ENCODE measurements at places on chromosomes 4 and X.

DNA sequence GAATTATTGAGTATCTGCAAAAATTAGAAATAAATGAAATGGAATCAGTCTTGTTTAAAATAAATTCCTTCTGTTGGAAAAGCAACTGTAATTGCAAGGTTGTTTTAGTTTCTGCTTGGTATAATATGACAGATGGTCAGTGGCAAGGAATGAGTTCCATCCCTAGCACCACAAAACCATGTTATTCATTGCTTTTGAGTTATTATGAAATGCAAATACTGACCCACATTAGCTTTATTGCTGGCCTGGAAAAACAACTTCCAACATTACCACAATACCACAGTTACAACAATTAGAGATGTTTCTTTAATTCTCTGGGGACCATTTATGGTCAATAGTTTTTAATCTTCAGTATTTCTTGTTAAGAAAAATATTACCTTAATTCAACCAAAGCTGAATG, 194.4 kb downstream of the TMA16 start:
- no peak for DNase-seq

GRCh38 chr4:125235971-125236370, 78.8 kb upstream of the FAT4 start:
- DNase-seq: no peak

DNA sequence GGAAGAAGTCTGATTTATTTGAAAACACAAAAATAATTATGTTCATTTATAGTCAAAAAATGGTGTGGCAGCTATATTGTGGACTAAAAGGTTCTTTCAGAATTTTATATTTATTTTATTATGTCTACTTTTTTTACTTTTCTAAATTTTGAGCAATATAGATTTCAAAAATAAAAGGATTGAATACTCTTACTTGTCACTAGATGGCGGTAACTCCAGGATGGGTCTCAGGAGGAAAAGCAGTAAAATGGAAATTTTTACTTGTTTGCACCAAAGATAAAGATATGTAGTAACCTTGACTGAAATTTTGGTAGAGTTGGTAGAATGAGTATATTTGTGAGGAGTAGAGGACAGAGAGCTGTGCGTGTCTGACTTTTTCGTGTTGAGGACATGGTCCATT, 14.5 kb upstream of the DACH2 start:
- no peak for DNase-seq

- no peak for DNase-seq
Observed at GRCh38 chrX:33784548-33784947, 347.6 kb downstream of the FAM47A start.

DNA sequence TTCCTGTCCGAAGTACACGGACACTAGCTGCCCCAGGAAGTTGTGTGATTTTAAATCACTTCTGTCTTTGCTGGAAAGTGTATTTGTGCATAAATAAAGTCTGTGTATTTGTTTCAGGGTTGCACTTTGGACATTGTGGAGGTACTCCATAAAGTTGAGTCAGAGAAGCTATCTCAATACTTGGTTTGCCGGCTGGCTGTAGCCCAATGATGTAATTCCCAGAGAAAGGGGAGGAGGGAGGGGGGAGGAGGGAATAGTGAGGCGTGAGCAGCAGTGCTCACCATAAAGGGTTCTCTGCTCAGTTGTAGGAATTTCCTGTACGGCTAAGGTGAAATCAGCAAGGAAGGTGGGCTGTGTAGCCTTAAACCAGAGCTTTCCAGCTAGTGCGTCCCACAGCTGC, 7.5 kb downstream of the APEX2 start:
- DNase-seq: peak; percentile 49

DNA sequence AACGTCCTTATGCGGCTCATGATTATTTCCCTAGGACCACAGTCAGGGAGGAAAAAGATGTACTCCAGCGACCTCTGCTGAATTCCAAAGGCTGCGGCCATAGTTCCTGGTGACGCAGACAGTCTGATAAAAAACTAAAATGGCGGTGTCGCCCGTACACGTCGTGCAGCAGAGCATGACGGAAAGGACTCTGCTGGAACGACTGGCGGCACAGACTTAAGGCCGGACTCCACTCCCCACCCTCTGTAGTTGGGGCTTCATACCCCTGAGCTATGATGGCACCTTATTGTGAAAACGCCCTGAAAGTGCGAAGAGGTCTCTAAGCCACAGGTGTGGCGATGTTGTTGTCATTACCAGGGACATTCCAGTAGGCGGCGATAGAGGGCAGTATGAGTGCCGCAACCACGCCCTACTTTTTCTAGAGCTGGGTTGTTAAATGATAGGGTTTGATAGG, 90.0 kb upstream of the EDA2R start:
- DNase-seq: peak; percentile 42

DNA sequence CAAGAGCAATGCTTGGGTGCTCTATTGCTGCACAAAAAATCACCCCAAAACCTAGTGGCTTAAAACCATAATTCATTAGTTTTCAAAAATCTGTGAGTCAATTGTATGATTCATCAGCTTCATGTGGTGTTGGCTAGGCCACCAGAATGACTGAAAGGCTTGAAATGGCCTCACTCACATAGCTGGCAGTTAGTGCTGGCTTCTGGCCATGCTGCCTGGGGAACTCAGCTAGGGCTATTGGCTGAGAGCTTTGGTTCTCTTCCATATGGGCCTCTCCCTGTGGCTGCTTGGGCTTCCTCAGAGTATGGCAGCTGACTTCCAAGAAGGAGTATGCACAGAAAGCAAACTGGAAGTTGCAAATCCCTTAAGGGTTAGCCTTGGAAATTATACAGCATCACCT, 3.1 kb upstream of the MTMR1 start:
- DNase-seq: no peak

DNA sequence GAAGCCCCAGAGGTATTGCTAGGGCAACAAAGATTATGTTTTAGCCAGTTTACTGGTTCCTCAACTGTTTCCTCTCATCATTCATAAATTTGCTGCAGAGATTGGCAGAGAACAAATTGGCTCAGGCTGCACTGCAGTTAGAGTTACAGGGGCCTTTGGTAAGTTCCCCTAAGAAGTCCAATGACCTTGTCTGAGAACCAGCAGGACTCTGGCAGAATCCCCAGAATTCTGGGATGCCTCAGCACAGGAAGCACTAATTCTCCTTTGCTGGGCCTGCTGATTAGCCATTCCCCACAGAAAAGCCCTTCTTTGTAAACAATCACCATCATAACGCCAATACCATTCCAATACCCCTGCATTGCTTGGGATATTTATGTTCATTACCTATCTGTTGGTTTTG, 151.3 kb downstream of the USP46 start:
- no peak for DNase-seq

GRCh38 chrX:132751063-132751690, 207.3 kb downstream of the HS6ST2 start:
- no peak for DNase-seq

GRCh38 chr4:80948141-80948540, 82.4 kb upstream of the BMP3 start:
- no peak for DNase-seq

GRCh38 chr4:128393101-128393704, 105.6 kb upstream of the PGRMC2 start:
- no peak for DNase-seq

DNA sequence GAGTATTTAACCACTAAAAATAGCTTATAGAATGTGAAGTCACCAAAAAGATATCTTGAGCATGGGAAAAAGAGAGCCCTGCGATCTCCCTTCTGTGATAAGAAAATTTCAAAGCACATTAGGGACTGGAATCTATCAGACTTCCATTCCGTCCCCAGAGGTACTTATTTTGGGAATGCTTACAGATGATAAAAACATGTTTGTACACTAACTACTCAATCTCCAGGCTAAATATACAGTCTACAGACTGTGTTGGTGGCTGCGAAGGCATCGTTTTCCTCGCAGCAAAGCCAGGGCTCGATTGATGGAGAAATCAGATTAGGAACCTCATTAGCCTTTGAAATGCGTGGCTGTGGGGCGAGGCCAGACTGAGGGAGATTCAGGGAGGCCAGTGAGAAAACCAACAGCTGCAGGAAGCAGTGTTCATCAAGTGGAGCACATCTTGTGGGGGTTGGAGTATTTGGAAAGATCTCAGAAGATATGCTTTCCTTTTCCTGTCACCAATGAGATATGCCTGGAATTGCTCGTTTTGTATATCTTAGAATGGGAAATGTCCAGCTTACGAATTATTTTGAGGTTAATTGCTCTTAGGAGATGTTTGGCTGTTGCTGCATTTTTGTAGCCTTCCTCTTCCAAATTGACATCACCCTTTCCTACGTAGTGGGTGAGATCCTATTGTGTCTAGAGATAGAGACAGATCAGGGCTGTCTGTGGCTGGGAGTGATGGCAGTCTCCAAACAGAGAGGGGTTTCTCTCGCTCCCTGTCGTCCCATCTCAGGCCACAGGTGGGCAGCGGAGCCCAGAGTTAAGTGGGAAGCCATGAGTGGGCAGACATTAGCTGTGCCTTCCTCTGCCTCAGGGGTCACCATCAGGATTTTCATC, 224.9 kb upstream of the FAT1 start:
- DNase-seq: no peak

DNA sequence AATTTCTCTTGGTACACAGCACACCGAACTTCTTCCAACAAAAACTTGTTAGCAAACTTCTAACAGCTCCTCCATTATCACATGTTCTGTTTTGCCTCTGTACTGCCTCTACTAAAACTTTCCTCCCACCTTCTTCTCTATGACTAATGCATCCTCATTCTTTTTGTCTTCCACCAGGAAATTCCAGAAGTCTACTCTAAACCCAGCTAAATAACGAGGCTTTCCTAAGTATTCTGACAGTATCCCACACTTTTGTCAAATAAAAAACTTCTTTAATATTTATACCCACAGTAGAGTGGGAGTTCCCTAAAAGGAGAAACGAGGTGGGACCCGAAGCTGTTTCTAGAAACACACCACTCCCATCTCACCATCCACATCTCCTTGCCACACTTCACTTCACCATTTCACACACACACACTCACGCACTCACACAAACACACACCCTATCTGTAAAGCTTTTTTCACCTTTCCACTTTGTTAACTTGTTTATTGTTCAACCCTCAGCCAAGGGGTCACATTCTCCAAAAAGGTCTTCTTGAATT, 280.3 kb downstream of the ARAP2 start:
- DNase-seq: no peak

GRCh38 chrX:14030174-14030530, 460 bp upstream of the GEMIN8 start:
- DNase-seq: no peak

DNA sequence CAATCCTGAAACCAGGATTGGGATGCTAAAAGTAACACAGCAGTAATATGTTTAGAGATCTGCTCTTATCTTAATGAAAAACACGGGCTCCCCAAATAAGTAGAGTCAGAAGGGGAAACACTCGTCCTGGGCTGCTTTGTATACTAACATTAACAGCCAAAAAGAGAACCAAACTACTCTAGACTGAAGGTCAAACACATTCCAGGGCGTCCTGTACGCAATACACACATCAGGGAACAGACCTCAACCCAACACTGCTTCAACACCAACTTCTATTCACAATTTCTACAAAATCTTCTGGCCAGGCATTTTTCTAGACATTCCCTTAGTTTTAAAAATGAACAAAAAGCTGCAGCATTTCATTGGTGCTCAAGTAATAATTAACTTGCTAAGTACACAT, 21.4 kb downstream of the FAT1 start:
- no peak for DNase-seq

DNA sequence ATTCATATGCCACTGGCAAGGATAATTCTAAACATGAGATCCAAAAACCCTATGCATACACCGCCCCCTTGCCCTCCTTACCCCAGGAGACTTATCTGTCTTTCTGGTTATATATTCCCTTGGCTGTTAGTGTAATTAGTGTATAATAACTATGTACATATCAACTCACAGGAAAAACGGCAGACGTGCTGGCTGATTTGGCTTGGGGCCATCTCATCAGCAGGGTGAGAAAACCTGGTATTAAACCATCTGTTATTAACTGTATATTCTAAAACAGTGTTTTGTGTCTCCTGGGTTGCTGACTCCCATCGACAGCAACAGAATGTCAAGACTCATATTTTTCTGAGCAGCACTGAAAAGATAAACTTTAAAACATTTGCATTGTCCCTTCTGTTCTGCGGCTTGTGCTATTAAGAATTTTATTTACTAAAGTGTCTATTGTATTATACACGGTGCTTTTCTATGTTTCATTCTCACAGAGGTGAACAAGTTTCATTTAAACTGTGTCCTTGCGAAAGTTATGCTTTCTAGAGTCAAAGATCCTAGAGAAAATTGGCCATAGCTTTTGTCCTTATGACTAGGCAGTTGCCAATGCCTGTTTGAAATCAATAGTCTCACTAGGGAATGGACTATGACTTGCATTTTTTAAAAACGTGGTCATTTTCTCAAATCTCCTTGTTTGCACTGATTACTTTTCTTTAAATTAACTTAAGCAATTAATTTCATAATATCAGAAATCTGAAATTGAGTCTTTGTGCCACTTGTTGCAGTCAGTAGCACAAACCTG, 211.5 kb upstream of the MID1 start:
- DNase-seq: no peak

DNA sequence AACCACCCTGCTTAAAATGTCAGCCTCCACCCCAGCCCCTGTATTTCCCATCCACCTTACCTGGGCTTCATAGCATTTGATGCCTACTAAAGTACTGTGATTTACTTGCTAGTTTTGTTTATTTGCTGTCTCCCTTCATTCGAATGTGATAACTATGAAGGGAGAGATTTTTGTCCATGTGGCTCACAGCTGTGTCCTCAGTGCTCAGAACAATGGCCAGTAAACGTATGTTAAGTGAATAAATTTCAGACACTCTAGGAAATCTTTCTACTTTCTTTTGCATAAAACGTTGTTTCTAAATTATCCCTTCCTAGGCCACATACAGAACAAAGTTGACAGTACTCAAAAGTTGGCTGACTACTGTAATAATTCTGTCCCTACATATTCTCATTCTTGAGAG, 114.7 kb upstream of the OTUD4 start:
- DNase-seq: no peak

- no peak for DNase-seq
Observed at GRCh38 chr4:184198190-184198589, 19.5 kb downstream of the ENPP6 start.

GRCh38 chr4:52106660-52107059, 55.6 kb downstream of the SPATA18 start:
- no peak for DNase-seq

DNA sequence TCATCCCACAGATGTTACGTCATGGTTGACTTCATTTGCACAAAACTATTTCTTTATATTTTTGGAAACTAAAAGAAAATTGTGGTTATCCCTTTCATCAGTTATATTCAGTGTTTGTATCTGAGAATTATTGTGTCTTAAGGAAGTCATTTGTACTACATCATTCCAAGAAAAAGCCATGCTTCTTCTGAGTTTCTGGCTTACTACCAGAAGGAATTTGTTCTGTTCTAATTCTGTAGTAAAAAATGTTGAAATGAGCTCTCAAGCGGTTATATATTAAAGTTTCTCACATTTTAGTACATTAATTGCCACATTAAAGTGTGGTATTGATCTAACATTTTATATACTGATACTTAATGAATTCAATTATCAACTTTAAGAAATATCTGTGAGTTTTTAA, 1844.5 kb downstream of the PCDH7 start:
- no peak for DNase-seq

- peak; percentile 42 for DNase-seq
Observed at GRCh38 chrX:12701628-12702027, 89.6 kb upstream of the PRPS2 start.

Data from mucosa of gallbladder (tissue), 1 donor.